Vein endothelial cell (primary cell): ENCODE measurements at places on chromosomes 4 and X. TPM values are rescaled to one million over a fixed set of nuclear protein-coding genes. Genes with fewer than 3 reads are reported as not detected.

Gene ARL9
- total RNA-seq, result 0.19 and 0.33 TPM in 2 replicates

Gene P2RY8
- under 0.01 TPM in 1 of 2 replicates, not detected in the other for total RNA-seq

Gene MAGEA12
- not detected in 2 replicates for total RNA-seq

Gene ARAP2
- 0.10 TPM in 1 of 2 replicates, not detected in the other for total RNA-seq

Gene SPANXN3
- total RNA-seq, result not detected in 2 replicates

Gene MGAT4D
- total RNA-seq, result not detected in 2 replicates

Gene PF4V1
- not detected in 2 replicates for total RNA-seq

Gene KLHL4
- total RNA-seq, result 36.6 and 44.6 TPM in 2 replicates

Gene POLN
- 2.0 TPM in 2 replicates for total RNA-seq

Gene STK26
- 0.33 and 4.4 TPM in 2 replicates for total RNA-seq

Gene CLDN2
- total RNA-seq, result not detected in 2 replicates
